ENCODE measurements at places on chromosomes 2 and 18.

GRCh38 chr18:39019989-39020388 is 1454.4 kb upstream of the CELF4 start:
- DNase-seq = no peak

GRCh38 chr18:52236131-52236530 is 103.9 kb upstream of the DCC start:
- DNase-seq = no peak

DNA sequence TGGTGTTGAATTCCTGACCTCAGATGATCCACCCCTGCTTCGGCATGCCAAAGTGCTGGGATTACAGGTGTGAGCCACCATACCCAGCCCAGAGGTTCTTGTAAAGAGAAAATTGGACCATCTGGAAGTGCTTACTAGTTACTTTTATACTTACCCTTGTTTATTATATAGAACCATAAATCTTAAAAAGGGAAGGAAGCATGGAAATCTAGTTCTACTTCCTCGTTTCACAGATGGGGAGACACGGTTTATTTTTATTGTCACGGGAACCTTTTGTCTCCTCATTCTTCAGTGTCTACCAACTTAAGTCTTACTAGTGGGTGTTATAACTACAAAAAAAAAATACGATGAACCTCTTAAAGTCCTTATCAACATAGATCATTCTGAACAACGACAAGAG is 45.8 kb upstream of the PDK1 start:
- no peak for DNase-seq

- no peak for DNase-seq
These were observed 160.5 kb downstream of the XIRP2 start for GRCh38 chr2:167048829-167049228.

DNA sequence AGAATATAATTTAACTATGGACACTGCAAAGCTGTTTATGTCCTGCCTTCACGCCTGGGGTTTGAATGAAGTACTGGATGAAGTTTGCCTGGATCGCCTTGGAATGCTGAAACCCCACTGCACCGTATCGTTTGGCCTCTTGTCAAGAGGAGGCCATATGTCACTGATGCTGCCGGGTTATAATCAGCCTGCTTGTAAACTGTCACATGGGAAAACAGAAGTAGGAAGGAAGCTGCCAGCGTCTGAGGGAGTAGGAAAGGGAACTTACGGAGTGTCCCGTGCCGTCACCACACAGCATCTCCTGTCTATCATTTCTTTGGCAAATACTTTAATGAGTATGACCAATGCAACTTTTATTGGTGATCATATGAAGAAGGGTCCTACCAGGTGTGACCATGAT is 105.8 kb downstream of the WDR7 start:
- DNase-seq = no peak

DNA sequence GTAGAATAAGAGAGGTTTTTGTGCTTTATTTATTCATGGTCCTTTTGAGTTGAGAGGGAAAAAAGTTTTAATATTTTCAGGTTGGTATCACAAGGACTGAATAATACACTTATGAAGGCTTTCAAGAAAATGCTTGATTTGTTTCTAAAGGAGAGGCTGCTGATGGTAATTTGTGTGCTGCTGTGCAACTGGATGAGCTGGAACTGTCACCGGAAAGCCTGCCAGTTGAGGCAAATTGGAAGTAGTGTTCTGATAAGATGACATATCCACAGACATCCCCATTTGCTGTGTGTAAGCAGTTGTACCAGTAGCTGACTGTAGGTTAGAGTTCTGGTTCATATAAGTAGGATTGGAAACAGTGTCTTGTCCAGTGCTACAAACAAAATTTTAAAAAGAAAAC is 21.6 kb upstream of the CACNB4 start:
- no peak for DNase-seq

DNA sequence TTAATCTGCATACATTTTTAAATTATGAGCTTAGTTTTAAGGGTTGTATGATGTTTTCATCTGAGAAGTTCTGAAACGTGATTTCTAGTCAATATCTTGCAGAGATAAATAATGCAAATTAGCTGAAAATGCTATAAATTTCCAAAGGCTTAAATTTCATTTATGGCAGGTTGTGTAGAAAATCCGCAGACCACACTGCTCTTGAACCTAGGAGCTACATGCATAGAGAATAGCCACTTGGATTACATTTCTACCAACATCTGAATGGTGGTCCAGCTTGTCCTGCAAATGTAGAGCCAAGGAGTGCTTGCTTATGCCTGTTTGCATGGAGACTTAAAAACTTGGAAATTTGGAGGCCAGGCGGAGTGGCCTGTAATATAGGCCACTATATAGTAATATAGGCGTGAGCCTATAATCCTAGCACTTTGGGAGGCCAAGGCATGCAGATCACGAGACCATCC is 6.8 kb downstream of the MAT2A start:
- DNase-seq = no peak

GRCh38 chr2:162252153-162252552 is 8.9 kb upstream of the FAP start:
- DNase-seq = no peak

DNA sequence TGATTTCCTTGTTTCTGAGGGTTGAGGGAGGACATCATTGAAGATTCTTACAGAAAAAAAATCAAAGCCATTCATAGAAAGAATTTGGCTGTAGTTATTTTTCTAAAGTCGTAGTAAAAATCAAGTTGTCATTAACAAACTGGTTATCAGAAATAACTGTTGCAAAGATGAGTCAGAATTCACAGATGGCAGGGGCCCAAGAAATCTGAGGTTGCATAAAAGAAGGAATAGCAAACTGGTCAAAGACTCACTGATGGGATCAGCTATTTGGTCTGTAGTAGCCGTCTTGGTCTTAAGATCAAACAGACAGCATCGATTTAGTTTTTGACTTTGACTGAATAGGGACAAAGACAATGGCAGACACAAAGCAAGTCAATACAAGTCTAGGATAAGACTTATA is 334.3 kb downstream of the FIGN start:
- no peak for DNase-seq

DNA sequence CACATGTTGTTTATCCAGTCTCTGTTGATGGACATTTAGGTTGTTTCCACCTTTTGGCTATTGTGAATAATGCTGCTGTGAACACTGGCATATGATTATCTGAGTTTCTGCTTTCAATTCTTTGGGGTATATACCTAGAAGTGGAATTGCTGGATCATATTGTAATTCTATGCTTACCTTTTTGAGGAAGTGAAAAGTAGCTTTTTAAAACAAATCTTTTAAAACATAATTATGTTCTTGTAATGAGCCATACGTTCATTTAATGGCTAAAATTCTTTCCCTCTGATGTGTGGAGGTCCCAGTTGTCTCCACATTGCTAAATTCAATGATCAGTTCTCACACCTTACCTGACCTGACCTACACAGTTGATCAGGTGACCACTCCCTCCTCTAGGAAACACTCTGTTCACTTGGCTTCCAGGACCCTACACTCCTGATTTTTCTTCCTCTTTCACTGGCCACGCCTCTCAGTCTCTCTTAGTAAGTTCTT is 27.8 kb upstream of the SERTAD2 start:
- DNase-seq = no peak

GRCh38 chr2:68386365-68386764 is 21.3 kb downstream of the PLEK start:
- no peak for DNase-seq

GRCh38 chr18:67783196-67783946 is 266.9 kb upstream of the DSEL start:
- DNase-seq = no peak

GRCh38 chr2:157899125-157899839 is 23.2 kb upstream of the ACVR1 start:
- peak; percentile 62 for DNase-seq

- DNase-seq = no peak
These were observed 12.9 kb downstream of the PLEKHM3 start for GRCh38 chr2:208012449-208012848.

DNA sequence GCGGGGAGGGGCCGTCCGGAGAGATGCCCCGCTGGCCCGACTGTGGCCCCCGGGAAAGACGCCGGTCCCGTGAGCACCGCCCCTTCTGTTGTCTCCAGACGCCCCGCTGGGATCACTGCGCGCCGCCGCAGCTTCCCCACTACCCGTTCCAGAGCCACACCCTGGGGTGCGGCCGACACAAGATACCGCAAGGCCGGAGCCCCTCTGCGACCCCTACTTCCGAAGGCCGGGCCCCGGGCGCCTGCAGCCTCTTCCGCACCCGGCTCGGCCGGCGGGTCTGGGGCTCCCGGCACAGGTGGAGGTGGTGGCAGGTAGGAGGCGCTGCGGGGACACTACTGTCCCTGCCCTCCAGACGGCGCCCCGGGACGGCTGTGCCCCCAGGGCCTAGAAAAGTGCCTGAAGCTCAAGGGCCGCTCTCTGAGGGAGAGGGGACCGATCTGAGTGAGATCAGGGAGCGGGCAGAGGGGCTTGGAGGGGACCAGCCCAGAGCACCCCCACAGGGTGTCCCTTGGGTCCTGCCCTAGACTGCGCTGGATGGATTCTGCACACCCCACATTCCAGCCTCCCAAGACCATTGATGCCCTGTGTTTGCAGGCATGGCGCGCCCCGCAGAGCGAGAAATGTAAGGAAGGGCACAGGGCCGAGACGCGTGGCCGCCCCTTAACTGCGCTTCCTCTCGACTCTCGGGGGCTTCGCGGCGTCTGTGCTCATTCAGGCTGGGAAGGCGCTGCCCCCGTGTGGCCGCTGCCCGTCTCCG is 80.0 kb downstream of the GFPT1 start:
- peak; percentile 57 for DNase-seq

GRCh38 chr2:58138396-58139030 is 91.9 kb downstream of the VRK2 start:
- no peak for DNase-seq

GRCh38 chr2:130917006-130917688 is 80.4 kb downstream of the ARHGEF4 start:
- DNase-seq = no peak

DNA sequence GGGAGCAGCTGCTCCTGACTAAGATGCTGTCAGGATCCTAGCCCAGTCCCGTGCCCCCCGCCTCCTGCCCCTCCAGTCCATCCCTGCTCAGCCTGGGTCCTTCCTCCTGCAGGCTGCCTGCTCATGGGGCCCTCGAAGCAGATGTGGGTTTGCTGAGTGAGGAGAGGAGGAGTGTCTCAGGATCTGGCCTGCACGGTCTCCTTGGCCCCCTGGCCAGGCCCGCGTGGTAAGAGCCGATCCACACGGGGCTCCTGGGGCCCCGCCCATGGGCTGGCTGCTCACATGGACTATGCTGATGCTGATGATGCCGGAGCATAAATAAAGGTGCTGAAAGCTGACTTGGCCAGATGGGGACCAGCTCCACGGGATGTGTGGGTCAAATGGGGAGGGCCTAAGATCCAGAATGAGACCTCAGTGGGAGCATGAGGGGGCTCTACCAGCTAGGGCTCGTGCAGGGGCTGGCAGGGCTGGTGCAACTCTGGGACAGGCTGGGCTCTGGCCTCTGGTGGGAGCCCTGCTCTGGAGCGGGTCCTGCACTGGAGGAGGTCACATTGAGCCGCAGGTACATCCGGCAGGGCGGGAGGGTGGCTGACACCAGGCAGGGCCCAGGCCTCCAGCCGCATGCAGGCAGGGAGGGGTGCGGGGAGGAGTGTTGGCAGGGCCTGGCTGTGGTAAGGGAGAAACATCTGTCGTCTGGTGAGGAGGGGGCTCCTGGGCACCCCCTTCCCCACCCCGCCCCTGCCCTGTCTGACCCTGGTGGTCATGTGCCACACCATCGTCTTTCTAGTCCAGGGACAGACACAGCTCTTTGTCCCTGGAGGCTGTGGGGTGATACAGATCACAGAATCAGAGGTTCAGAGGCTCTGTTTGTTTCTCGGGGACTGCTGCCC is 275.3 kb upstream of the HDAC4 start:
- DNase-seq = no peak

DNA sequence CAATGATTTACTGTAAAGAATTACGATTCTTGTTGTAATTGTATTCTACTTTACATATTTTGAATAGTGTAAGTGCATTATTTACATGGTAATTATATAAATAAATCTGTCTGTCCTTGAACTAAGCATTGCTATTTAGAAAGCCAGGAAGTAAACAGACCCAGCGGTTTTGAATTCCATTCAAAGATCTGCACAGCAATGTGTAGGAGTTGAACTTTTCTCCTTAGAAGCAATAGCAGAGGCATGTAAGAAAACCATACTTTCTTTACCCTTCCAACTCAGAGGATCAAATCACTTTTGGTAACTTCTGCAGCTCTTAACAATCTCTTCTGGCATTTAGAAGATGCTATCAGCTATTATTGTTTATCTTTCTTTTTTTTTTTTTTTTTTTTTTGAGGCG is 109.2 kb upstream of the VRK2 start:
- DNase-seq = no peak

DNA sequence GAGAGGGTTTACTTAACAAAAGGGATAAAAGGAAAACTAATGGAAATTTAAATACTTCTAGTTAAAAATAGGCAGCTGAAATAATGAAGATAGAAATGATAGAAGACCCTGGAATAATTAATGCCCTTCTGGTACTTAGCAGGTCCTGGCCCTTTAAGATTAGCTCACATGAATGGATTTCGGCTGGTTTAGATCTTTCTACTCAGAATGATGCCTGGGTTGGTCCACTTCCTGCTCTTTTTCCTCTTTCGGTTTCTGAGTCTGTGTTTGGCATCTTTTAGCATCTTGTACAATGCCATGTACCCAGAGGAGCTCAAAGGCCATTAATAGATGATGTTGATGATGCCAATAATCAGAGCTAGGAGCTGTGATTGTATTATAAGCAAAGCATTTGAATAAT is 290.5 kb downstream of the CLIP4 start:
- DNase-seq = no peak

- DNase-seq = no peak
These were observed 3.1 kb downstream of the TTC21B start for GRCh38 chr2:165950438-165950837.

- DNase-seq = no peak
These were observed 301.6 kb downstream of the AFF3 start for GRCh38 chr2:99840831-99841230.

- DNase-seq = no peak
These were observed 23.1 kb upstream of the TNFAIP6 start for GRCh38 chr2:151334082-151334815.

- no peak for DNase-seq
These were observed 90.5 kb downstream of the INHBB start for GRCh38 chr2:120436460-120436739.

- no peak for DNase-seq
These were observed 136.9 kb downstream of the PTGR3 start for GRCh38 chr18:75071866-75072671.

DNA sequence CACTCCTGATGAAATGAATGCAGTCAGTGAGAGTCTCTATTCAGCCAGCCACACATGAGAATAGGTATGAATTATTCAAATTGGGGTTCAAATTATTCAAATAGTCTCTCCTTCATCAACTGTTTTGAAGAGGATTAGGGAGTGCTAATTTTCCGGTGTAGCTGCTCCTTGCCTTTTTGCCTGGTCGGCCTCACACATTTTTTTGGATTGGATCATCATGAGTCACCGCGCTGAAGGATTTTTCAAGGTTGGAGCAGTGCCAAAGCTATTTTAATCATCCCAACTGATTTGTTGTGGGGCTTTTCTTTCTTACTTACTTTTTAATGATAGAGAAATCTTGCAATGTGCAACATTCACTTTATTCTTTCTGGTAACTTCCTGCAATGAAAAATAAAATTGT is 2.4 kb upstream of the DTNA start:
- DNase-seq = no peak

- DNase-seq = no peak
These were observed 58.3 kb upstream of the ID2 start for GRCh38 chr2:8623576-8623957.

- DNase-seq = no peak
These were observed 10.1 kb upstream of the KCNJ3 start for GRCh38 chr2:154688373-154688772.

Measured in CD4-positive, alpha-beta T cell (primary cell).